ENCODE measurements at places on chromosomes 13 and 19.

- DNase-seq, result no peak
These were observed 52.6 kb downstream of the RASA3 start for GRCh38 chr13:114079601-114080536.

DNA sequence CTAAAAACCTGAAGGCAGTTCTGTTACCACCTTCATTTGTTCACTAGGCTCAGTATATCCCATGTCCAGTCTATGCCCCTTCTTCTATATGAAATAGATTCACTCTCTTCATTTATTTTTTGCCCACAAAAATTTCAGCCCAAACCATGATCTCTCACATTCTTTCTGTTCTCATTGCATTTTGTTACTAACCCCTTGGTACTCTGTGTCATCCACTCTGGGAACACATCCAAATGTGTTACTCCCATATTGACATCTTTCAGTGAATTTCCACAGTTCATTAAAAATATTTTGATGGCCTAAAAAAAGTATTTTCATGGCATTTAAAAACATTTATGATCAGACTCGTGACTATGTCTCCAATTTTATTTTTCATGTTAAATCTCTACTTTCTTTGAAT is 378.9 kb downstream of the SLITRK1 start:
- DNase-seq, result no peak

- no peak for DNase-seq
These were observed 14.7 kb downstream of the KCNN1 start for GRCh38 chr19:17981611-17982010.

- DNase-seq, result no peak
These were observed at the start of gene ANGPTL8 for GRCh38 chr19:11239377-11240000. Gene ANGPTL8 (plus strand): TSS chr19:11239619. CDS start chr19:11239638, 19 bp downstream.

GRCh38 chr19:8126008-8126407 is 23.4 kb downstream of the FBN3 start:
- no peak for DNase-seq

GRCh38 chr19:47161876-47162489 is 31.3 kb downstream of the SAE1 start:
- no peak for DNase-seq

DNA sequence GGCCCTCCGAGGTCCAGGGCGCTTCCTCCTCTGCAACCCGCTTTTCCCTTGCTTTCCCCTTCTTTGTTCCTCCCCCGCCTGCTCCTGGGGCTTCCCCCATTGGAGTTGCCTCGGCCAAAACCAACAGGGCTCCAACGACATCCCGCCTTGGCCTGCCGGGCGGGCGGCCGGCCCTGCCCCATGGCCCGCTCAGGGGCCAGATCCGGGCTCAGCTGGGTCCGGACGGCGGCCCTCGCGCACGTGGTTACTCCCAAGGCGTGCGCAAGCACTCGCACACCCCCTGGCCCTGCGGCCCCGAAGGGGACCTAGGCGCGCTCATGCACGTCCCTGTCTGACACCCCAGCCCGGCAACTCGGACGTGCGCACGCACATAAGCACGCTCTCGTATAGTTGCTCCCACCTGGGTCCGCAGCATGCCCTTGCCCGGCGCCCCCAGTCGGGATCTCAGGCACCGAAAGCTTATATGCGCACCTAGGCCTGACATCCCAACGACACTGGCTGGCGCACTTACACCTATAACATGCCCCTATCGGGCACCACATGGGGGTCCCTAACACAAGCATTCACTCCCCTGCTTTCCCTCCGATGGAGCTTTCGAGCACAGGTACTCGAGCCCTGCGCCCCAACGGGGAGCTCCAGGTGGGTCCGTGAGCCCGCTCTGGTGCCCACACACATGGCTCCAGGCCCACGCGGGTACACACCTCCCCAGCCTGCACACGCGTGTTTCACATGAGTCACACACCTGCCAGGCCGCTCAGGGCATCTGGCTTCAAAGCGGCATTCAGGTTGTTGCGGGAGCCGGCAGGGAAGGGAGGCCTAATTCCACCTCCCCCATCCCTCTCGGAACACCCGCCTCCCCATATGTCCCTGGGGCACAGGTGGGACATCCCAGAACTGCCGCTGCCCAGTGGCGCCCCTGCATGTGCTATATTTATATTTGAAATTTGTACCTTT is 15.0 kb downstream of the NFIX start:
- no peak for DNase-seq

- no peak for DNase-seq
These were observed 17.9 kb downstream of the ALG5 start for GRCh38 chr13:36981156-36981743.

DNA sequence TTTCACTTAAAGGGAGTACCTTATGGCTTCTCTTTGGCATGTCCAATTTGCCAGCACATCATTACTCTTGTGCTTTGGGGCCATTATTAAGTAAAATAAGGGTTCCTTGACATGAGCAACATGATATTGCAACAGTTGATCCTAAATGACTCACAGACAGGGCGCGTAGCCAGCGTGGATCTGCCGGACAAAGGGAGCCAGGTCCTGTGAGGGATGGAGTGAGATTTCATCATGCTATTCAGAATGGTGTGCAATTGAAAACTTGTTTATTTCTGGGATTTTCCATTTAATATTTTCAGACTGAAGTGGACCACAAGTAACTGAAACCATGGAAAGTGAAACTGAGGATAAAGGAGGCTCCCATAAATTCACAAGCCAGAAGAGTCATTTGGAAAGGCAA is 48.6 kb upstream of the WASF3 start:
- DNase-seq, result no peak

DNA sequence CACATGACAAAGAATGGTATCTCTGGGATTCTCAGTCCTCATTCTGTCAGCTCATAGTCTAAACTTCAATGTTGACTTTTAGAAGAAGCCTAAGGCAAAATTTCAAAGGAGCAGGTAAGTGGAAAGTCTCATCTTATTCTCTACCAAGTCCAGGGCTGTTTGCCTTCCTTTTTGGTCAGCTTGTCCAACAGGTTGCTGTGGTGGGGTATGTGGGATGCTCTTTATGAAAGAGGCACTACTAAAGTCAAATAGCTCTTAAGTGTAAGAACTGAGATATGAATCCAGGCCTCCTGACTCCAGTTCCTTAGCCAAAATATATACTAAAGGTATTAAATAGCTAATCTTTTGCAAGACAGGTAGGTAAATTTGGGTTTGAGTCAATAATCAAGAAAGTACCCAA is 540.6 kb upstream of the SPRY2 start:
- DNase-seq, result no peak

- DNase-seq, result no peak
These were observed 5.7 kb upstream of the CD70 start for GRCh38 chr19:6596621-6597020.

- no peak for DNase-seq
These were observed 161.6 kb downstream of the NDFIP2 start for GRCh38 chr13:79642596-79642995.

- no peak for DNase-seq
These were observed 47.9 kb downstream of the LYL1 start for GRCh38 chr19:13054626-13055212.

DNA sequence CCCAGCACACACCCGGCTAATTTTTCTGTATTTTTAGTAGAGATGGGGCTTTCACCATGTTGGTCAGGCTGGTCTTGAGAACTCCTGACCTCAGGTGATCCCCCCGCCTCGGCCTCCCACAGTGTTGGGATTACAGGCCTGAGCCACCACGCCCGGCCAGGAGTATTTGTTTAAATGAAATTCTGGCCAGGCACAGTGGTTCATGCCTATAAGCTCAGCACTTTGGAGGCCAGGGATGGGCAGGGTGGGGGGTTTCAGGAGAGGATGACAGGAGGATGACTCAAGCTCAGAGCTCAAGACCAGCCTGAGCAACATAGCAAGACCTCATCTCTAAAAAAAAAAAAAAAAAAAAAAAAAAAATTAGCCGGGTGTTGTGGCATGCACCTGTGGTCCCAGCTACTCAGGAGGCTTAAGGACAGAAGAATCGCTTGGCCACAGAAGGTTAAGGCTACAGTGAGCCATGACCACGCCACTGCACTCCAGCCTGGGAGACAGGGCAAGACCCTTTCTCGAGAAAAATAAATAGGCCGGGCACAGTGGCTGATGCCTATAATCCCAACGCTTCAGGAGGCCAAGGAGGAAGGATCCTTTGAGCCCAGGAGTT is 8.2 kb upstream of the DHDH start:
- DNase-seq, result no peak

DNA sequence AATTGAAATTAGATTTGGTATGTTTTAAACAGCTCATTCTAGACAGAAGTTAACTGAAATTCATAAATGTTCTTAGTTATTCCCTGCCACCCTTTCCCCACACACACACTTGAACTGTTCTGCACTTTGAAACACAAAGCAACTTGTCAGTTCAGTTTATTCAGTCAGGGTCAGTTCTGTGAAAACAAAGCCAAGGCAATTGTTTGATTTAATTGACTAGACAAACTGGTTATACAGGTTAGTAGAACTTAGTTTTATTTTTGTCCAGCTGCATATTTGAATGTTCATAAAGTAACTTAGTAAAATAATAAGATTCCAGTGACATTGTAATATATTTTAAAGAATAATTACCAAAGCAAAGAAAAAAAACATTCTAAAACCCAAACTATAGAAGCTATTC is 98.3 kb upstream of the KLF5 start:
- no peak for DNase-seq

DNA sequence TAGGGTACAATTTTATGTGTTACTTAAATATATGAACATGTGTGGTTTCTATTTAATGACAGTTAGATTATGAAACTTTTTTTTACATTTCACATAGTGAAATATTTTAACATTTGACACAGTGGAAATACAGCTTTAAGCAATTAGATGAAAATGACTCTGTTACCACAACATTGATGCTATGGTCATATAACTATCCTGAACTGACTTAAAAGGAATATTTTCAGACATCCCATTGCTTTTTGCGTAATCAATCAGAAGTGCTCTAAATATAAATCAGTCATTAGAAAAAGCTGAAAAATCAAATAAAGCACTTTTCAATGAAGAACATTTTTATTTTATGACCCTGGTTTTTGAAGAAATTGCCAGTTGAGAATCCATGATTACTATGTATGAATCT is 80.3 kb downstream of the UFM1 start:
- no peak for DNase-seq

GRCh38 chr19:44777715-44778347 is at the start of gene CBLC:
Gene CBLC (plus strand): TSS chr19:44777890. CDS start chr19:44777932, 42 bp downstream.
- DNase-seq, result no peak

GRCh38 chr13:97011446-97012131 is 17.3 kb upstream of the OXGR1 start:
- DNase-seq, result no peak

GRCh38 chr19:48249502-48250014 is 6.2 kb downstream of the CARD8 start:
- peak; percentile 72 for DNase-seq

- DNase-seq, result no peak
These were observed 44.3 kb downstream of the SLC7A1 start for GRCh38 chr13:29551214-29551613.

DNA sequence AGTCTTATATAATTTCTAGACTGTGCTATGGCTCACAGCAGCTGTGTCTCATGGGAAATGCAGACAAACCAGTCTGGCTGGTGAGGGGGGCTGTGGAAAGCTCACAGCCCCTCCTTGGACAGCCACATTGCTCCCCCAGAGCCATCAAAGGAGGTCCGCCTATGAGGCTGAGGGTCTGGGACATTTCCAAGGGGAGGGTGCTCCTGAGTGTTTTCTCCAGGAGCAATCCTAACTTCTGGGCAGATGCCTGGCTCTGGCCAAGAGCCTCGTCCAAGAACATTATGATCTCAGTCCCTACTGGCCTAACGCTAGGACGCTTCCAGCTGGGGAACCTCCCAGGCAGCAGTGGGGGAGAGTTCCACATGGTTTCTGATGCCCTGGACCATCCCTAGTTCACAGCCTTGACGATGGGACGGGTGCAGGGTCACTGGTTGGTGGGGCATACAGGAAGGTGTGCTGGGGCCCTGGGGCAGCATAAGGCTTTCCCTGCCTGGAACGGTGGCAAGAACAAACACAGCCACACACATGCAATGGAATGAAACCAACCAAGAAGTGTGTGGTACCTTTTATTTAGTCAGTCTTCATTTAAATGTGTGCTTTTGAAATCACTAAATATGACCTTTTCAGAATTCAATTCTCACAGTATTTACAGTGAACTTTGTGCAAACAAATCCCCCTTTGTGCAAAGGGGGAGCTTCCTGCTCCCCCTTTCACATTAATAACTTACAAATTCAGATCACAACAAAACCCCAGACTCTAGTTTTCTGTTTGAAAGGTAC is 60.6 kb downstream of the CDADC1 start:
- DNase-seq, result no peak
